ENCODE measurements at places on chromosomes 5 and 9. TPM values are rescaled to one million over a fixed set of nuclear protein-coding genes. Genes with fewer than 3 reads are reported as not detected.

The FAT2 gene
- polyA plus RNA-seq = 6.6 TPM

The TCF7 gene
- 3.6 TPM for polyA plus RNA-seq

The GABRA1 gene
- polyA plus RNA-seq = not detected

The SPINK13 gene
- polyA plus RNA-seq = 0.40 TPM

The GALNT12 gene
- polyA plus RNA-seq = 11.4 TPM

Data from left renal pelvis (tissue), 4 donors.